ENCODE measurements at places on chromosomes 4 and X.

GRCh38 chr4:161717084-161717483, 446.7 kb downstream of the FSTL5 start:
- H3K4me1 ChIP-seq: no peaks in the 10 kb centered on the region
- no peak overlapping the region for H3K4me3 ChIP-seq
- H3K27me3 ChIP-seq: no peaks in the 10 kb centered on the region
- H3K36me3 ChIP-seq: no peaks in the 10 kb centered on the region

DNA sequence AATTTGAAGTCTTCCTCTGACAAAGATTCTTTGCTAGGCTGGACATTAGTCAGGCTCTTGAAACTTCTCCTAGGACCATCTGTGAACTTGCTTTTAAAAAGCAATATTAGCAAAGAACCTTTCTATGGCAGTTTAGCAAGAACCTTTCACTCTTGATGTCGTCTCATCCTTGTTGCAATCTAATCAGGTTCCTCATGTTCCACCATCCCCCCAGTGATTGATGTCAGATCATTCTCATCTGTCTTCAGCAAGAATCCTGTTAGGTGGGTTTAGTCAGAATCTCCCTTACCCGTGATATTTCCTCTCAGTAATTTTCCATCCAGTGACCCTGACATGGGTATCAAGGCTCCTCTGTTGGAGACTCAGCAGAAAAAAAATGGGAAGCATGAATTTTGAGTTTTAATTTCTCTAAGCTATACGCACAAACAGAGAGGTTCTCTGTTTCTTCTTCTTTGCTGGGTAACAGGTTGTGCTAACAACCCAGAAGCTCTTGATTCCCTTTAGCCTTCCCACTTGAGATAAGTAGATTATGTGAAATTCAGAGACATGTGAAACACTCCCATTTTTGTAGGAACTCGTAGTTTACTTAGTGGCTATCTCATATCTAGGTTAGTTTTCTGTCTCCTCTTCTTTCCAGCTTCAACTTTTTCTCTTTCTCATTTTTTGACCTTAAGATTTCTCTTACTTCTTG, 507.4 kb downstream of the C4orf33 start:
- no peaks in the 10 kb centered on the region for H3K4me1 ChIP-seq
- no peak for DNase-seq
- no peak overlapping the region for H3K4me3 ChIP-seq
- H3K27ac ChIP-seq: no peak overlapping the region
- H3K27me3 ChIP-seq: no peaks in the 10 kb centered on the region
- H3K36me3 ChIP-seq: no peaks in the 10 kb centered on the region

DNA sequence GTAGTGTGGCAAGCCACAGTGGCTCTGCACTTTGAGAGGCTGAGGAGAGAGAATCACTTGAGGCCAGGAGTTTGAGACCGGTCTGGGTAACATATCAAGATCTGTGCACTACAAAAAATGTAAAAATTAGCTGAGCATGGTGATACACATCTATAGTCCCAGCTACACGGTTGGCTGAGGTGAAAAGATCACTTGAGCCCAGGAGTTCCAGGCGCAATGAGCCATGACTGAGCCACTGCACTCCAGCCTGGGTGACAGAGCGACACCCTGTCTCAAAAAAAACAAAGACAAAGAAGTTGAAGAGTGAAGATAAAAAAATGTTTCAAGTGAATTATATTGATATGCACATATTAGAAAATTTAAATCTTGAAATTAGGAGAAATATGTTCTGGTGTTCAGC, 46.3 kb downstream of the SULT1B1 start:
- no peaks in the 10 kb centered on the region for H3K4me1 ChIP-seq
- H3K4me3 ChIP-seq: no peak overlapping the region
- H3K36me3 ChIP-seq: no peaks in the 10 kb centered on the region
- DNase-seq: no peak
- no peaks in the 10 kb centered on the region for H3K27me3 ChIP-seq

DNA sequence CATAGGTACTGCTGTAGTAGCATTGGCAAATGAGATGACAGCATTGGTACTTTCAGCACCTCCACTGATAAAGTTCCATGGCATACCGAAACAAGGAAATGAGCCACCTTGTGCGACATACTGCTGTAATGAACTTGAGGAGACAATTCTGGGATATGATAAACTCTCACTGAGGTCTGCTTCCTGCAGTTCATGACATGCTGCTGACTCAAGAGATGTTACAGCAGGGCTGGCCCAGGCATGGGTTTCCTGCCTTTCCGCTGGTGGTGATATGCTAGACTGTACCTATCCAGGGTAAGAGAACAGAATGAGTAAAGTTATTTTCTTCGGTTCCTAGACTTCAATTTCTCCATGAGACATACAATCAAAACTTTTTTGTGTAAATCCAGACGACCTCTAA, 17.1 kb downstream of the BEND2 start:
- no peaks in the 10 kb centered on the region for H3K4me1 ChIP-seq
- H3K27me3 ChIP-seq: peaks cover 7% of the 10 kb centered on the region
- DNase-seq: no peak
- no peaks in the 10 kb centered on the region for H3K36me3 ChIP-seq

DNA sequence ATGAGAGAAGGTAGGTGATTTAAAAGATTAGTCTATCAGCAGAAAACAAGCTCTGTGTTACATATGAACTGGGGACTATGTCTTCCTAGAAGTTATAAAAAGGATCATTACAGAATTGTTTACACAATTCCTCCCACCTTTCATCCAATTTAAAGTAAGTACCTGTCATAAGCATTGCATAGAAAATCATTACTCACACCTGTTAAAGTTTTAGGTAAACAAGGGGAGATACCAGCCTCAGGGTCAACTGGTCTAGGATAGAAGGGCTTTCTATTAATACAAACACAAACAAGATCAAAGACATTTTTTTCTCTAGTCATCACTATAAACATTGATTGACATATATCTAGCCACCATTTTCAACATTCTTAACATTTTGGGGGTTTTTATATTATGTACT, 333.9 kb downstream of the ARHGAP24 start:
- no peaks in the 10 kb centered on the region for H3K36me3 ChIP-seq
- H3K27ac ChIP-seq: no peak overlapping the region
- H3K4me3 ChIP-seq: no peak overlapping the region
- no peaks in the 10 kb centered on the region for H3K27me3 ChIP-seq
- H3K4me1 ChIP-seq: no peaks in the 10 kb centered on the region
